ENCODE measurements at places on chromosomes 3 and 15.

DNA sequence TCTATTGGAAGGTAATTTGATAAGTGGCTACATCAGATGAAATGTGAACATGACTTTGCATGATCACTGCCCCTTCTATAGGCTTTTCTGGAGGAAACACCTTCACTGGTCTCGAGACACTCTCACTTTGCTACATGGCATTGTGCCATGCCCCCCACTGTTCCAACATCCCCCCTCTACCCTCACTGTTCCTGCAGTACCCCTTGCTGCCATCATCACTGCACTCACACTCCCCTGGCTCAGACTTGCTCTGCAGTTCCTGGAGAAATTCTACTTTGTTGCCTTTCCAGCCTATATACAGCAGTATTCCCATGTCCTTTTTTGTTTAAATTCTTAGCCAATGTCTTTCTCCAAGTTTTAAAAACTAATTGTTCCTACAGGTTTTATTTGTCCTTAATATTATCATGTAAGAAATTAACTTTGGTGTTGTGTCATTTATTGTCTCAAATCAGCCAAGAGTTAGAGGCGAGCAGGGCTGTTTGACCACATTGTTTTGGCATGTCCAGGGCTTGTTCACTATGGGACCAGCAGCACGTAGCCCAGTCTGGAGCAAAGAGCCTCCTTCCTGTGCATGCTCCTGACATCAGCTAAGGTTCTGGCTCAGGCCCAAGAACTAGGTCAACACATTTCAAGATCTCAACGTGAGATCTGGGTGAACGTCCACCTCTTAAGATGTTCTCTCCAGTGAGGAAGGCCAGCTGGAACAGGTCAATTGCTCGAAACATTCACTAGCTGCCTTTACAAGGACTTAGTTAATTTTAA, 246.4 kb downstream of the SLC9A9 start:
- DNase-seq = no peak

GRCh38 chr15:43828061-43828657, 1.4 kb downstream of the WDR76 start:
- no peak for DNase-seq

DNA sequence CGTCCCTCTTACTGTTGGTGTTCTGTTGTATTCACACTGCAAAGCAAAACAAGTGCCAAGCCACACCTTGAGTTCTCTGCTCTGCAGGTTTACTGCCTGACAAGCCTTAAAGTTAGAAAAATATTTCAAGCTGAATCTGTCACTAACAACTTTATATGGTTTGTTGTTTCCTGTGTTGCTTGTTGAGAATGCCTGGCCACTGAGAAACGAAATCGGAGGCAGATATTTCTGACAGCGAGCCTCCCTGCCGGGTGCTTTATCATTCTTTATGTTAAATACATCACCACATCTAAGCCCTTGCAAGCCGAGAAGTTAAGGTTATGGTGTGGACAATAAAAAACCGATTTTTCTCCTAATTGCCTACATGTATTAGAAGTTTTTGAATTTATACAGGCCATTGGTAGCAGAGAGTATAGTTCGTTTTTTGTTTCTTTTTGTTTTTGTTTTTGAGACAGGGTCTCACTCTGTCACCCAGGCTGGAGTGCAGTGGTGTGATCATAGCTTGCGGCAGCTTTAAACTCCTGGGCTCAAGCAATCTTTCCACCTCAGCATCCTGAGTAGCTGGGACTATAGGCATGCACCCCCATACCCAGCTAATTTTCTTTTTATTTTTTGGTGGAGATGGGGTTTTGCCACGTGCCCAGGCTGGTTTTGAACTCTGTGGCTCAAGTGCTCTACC, 188.4 kb upstream of the ICE2 start:
- DNase-seq = no peak

DNA sequence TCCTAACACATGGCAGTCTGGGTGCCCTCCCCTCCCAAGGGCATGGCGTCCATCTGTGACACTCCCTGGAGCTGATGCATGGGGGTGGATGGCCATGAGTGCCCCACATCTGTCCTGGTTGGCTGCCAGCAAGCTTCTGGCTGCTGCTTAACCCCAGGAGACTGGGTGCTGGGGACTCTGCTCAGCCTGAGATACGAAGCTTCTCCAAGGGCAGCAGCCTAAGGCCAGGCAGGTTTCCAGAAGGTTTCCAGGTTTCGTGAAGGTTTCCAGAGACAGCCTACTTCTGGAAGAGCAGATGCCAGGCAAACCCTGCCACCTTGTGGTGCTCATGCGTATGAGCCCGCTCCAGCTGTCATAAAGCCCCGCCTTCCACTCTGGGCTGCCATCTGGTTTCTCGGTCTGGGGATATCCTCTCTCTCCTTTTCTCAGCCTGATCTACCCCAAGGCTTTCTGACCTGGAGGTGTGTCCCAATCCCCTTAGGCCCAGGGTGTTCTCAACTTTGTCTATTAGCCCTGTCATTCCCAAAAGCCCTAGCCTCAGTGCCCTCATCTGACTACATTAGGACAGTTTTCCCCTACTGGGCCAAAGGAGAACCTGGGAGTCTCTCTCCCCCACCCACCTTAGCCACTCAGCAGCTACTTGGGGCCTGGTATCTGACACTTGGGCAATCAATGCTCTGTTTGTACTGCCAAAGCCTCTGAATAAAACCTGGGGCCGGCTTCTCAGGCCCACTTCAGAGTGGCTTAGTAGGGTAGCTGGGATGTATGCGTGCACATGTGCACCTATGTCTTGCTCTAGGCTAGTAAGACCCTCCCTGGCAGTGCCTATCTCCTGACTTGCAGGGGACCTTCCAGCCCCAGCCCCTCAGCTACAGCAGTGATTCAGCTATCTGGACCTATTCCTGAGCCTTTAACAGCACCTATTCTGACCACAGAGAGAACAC, 12.0 kb downstream of the MRPL46 start:
- peak; percentile 20 for DNase-seq

- DNase-seq = no peak
These were observed 57.1 kb downstream of the LMLN start for GRCh38 chr3:198017090-198017489.

DNA sequence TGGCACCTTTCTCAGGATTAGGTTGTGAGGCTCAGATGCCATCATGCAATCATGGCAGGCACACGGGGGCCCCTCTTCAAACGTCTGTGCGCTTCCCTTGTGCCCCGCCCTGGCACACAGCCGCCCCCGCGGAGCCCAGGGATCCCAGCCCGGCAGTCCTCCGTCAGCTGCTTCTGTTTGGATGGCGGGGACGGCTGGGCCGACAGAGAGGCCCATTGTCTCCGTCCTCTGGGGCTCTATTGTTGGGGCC, 849 bp upstream of the HDAC11 start:
- peak; percentile 29 for DNase-seq

DNA sequence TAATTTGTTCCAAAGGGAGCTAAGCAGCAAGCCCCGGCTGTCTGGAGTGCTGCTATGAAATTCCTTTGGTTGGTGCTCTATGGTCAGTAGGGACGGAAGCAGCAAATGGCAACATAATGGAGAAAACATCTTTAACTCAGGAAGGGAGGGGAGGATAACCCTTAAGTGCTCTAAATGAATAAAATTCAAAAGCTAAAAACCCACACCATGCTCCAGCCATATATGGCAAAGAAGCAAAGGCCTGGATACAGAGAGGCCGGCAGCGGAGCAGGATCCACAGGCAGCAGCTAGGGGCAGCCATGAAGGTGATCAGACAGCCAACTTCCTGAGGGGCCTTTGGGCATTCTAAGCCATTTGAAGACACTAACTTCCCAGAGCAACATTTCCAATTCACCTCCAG, 38.9 kb downstream of the IL17RD start:
- no peak for DNase-seq

GRCh38 chr15:101372149-101372577, 77.1 kb upstream of the SNRPA1 start:
- DNase-seq = no peak

DNA sequence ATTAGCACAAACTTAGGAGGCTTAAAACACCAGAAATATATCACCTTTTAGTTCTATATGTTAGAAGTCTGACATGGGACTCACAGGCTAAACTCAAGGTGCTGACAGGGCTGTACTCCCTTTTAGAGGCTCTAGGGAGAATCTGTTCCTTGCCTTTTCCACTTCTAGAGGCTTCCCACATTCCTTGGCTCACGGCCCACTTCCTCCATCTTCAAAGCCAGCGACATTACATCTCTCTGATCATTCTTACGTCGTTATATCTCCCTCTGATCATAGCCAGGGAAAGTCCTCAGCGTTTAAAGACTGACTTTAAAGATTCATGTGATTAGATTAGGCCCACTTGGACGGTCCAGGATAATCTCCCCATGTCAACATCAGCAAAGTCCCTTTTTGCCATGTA, 166.3 kb downstream of the GREM1 start:
- no peak for DNase-seq

- DNase-seq = no peak
These were observed 40.4 kb upstream of the LIMD1 start for GRCh38 chr3:45554006-45554666.

GRCh38 chr3:181316482-181316881, 326.9 kb upstream of the DNAJC19 start:
- no peak for DNase-seq

DNA sequence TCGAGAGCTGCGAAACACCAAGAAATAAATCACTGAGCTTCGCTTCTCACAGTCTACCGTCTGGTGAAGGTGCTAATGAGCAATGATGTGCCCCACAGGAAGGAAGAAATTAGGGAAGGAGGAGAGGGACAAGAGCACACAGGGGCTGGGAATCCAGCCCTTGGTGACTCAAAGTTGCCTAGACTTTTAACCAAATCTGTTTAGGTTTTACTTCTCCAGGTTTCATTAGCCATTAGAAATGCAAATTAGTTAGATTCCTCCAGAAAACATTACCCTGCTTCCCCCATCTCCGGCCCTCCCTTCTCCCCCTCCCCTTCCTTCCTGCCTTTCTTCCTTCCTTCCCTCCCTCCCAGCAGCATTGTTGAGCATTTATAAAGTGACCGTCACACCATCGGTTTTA, 59.3 kb upstream of the UBE2E1 start:
- no peak for DNase-seq

- DNase-seq = no peak
These were observed 59.8 kb upstream of the UNC13C start for GRCh38 chr15:53918180-53919079.

GRCh38 chr3:114686621-114687020, 392.8 kb downstream of the TIGIT start:
- DNase-seq = no peak

- DNase-seq = no peak
These were observed 789.8 kb downstream of the ROBO1 start for GRCh38 chr3:78978037-78978436.

GRCh38 chr15:65176056-65176455, 9.1 kb downstream of the CLPX start:
- no peak for DNase-seq

DNA sequence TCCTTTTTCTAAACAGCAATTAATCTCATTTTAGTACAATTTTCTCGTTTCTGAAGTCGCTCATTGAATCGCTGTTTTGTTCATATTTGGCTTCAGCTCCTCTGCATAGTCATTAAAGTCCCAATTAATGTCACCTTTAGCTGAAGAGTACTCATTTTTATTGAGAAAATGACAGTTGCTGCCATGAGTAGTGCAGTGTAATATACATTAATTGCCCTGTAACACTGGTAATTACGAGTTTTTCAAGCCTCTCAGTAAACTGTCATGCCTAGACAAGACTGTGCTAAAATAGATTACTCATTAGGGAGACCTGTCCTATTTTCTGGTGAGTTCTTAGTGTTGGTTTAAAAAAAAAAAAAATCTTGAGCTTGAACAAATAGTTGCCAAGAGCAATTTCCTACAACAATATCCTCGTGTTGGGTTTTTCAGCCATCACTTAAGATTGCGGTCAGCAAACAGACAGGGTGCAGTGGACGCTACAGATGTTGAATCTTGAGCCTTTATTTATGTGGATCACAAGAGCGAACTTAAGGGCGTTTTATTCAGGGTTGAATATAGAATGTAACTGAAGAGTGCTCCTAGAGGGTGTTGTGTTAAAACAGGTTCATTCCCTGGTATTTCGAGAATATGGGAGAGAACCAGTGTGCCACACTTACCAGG, 176.0 kb downstream of the CDIN1 start:
- no peak for DNase-seq

- DNase-seq = no peak
These were observed 877.3 kb downstream of the ROBO2 start for GRCh38 chr3:77917225-77917624.

DNA sequence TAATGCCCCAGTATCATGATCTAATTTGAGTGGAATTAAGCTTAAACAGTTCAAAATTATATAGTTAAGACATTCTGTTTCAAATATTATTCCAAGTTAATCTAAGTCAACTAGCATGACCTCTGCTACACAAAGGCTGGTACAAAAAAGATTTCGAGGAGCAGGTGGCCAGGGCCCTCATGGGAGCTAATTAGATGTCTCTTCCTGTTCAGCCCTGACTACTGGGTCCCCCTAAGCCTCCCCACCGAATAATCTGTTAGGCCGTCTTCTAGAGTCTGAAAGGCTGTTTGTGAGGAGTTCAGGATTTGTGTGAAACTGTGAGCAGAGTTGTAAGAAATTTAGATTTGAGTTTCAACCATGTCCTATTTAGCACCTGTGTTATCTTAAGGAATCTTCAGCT, 75.4 kb downstream of the PPM1L start:
- DNase-seq = no peak

DNA sequence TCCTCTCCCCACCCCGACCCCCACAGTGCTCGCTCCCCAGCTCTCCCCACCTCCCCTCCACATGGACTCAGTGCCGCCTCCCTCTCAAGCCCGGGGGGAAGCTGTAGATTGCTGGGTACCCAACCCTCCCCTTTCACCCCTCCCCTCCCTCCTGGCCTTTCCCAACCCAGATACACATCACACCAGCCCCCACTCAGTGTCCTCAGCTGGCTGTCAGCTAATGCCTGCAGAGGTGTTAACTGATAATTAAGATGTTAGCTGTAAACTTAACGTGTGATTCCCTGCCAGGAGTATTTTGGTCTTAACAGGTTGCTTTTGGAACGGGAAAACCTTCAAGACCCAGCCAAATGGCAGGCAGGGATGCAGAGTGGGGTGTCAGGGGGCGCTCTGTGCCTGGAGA, 39.4 kb upstream of the LINGO1 start:
- DNase-seq = no peak

DNA sequence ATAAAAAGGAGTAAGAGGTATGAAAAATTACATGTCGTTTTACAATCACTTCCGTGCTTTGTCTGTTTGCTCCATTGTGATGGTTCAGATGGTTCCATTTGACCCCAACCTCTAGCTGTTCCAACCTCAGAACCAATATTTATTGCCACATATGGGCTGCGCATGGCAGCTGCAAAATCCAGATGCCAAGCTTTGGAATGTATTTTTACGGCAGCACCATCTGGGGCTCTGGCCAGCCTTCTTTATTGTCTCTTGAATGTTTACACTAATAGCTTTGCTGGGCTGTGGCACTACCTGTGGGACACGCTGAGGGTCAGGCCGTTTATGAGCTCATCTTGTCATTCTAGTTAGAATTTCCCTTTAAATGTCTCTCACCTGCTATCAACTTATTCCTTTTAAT, 219.8 kb downstream of the ROBO2 start:
- no peak for DNase-seq

GRCh38 chr15:77402740-77403379, 17.0 kb downstream of the PEAK1 start:
- DNase-seq = no peak

DNA sequence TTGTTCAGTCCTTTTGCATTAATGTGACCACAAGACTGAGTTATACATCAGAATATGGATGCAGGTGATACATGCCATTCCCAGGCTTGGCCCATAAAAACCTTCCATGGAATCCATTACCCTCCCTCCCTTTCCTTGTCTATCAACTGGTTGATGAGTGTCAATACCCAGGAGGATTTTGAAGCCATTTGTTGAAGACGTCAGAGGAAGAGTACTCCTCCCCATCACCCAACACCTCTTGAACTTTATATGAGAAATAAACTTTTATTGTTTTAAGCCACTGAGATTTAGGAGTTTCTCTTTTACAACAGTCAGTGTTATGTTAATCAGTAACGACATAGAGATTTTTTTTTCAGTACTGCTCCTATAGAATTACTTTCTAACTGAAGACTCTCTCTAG, 55.5 kb downstream of the P3H2 start:
- no peak for DNase-seq
